ENCODE measurements at places on chromosomes 16 and 17.
A peak's percentile ranks its signal among the peaks of the same experiment; 100 is the strongest.

GRCh38 chr17:51224402-51225262 lies 35.2 kb downstream of the MBTD1 start:
- no peak for DNase-seq

DNA sequence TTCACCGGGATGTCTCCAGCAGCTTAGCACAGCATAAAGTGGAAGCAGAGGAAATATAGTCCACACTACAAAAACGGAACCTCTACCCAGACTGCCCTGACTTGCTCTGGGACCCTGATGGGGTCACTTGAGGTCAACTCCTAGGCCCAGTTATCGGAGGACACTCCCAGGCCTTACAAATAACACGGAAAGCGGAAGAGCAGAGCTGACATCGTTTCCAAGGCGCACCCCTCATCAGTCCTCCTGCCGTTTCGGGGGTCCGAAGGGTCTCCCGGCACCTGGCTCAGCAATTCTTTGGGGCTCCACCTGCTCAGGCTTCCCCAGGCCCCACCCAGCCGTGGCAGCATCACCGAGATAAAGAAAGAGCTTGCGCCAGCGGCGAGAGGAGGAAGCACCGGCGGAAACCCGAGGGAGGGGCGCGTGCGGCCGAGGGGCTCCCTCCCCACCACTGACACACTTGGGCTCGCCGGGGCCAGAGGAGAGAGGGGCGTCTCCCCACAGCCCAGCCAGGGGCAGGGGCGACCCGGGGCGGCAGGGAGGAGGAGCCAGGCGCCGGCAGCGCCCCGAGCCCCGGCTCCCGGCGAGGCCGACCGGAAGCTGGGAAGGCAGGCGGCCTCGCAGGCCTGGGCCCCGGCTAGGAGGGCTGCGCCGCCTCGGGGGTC lies 727 bp downstream of the CORO7 start:
- no peak for DNase-seq

- DNase-seq = no peak
These were observed 732 bp downstream of the TNRC6A start for GRCh38 chr16:24729951-24730815.

DNA sequence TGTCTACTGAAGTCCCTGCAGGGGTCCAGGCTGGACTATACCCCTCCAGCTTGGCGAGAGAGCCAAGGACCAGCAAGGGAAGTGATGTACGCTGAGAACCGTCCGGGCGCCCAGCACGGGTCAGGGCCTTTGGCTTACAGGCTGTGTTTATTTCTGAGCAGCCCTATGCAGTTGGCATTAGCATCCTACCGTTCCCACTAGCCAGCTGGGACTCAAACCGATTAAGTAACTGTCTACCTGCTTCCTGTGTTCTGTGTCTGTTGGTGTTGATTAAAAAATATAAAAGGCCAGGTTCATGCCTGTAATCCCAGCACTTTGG lies 73.8 kb downstream of the CMIP start:
- DNase-seq = no peak

DNA sequence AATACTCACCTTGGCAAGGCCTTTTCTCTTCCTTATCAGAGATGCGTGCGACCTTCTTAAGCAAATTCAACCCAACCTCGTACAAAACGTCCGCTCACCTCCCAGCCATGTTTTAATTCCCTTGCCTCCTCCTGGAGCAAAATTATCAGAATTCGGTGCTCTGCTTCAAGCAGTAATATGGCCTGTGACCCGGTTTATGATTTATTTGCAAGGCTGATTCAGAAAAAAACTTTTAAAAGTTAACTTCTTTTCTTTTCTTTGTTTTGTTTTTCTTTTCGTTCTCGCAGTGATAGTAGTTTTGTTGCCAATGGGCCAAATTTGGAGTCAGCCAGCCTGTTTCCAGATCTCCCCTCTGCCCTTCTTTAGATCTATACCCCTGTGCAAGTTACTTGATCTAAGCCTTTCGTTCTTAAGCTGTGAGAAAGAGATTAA lies at the start of gene PHLPP2:
Gene PHLPP2 (minus strand): TSS at position 382 of the 432 bp plus-strand sequence. CDS start 9,906 bp downstream, outside the sequence.
- DNase-seq = no peak

- DNase-seq = peak; percentile 49
These were observed 23.8 kb downstream of the SNX11 start for GRCh38 chr17:48131216-48131824.

DNA sequence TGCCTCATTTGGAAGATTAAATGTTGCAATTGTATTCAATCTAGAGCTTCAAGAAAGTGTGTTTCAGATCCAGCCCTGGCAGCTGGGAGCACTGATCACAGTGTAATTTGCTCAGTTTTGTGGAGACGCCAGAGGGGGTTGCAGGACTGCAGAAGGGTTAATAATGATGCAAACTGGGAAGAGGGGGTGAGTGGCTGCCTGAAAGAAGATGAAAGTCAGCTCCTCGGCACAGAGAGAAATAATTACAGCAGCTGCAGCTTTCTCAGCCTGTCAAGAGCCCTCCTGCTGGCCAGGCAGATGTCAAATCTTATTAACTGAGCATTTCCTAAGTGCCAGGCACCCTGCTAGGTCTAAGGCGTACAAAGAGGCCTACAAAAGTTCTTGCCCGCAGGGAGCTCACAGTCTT lies 97.7 kb downstream of the ZNF18 start:
- DNase-seq = no peak

- DNase-seq = no peak
These were observed 112.5 kb upstream of the KCNJ16 start for GRCh38 chr17:69962436-69962995.

DNA sequence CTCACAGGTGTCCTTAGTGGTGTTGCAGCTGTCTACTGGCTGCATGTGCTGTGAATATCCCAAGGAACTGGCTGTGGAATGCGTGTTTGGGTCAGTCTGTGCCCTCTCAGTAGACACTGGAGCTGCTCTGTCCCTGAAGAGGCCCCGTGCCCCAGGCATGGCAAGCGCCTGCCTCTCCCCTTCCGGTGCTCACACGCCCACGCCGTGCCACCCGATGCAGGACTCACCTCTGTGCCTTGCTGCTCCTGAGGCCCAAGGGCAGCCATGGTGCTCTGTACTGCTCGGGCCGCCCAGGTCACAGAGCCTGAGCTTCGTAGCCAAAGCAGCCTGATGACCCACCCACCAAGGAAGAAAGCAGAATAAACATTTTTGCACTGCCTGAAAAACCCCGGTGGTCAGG lies 10.0 kb downstream of the RGS11 start:
- no peak for DNase-seq

DNA sequence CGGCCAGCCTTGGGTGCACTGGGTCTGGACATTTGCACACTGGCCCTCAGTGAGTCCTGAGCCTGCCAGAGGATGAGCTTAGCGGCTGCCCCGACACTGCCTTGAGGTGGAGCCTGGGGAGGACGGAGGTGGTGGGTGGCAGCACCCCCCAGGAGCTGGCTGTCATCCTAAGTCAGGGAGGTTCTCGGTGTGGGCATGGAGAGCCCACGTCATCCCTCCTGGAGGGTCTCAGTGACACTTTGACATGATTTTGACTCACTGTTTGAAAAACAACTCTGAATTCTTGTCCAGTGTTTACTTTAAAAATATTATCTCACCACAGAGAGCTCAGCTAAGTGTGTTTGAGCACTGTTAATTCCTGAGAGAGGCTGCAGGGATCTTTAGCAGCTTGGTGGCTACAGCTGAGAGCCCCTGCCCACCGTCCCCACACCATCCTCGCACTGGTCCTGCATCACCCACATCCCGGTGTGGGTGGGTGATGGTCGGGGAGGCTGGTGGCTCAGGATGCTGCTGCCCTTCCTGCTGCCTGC lies 63.1 kb downstream of the BANP start:
- DNase-seq = no peak

DNA sequence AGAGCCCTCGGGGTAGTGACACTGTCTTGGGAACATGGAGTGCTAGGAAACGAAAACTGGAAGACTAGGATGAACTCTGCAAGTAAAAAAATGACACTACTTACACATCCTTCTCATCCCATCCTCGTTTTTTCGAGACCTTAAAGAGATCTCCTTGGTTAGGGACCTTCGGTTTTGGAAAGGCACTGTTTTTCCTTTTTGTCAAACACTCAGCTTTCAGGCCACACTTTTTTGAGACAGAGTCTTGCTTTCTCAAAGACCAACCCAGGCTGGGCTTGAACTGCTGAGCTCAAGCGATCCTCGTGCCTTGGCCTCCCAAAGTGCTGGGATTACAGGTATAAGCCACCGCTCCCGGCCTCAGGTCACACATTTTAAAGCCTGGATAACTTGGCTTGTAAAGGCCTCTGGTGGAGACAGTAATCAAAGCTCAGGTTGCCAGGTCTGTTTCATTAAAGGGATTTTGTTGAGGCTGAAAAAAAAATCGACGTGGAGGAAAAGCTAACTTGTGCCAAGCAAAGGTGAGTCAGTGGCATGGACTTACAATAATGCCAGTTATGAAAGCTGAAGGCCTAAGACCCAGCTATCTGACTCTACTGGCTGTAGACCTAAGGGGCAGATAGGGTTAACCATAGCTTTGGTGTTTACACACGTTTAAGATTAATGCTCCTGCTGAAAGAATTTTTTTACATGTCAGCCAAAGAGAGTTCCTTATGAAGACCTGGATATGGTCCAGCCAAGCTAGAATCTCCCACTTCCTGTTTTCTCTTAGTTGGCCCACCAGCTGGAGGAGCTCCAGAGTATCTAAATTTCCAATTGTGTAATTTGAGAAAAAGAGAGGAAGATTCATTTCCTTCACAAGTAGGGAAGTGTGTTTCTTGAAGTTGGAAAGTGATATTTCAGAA lies 823 bp downstream of the NBR1 start:
- DNase-seq = no peak

DNA sequence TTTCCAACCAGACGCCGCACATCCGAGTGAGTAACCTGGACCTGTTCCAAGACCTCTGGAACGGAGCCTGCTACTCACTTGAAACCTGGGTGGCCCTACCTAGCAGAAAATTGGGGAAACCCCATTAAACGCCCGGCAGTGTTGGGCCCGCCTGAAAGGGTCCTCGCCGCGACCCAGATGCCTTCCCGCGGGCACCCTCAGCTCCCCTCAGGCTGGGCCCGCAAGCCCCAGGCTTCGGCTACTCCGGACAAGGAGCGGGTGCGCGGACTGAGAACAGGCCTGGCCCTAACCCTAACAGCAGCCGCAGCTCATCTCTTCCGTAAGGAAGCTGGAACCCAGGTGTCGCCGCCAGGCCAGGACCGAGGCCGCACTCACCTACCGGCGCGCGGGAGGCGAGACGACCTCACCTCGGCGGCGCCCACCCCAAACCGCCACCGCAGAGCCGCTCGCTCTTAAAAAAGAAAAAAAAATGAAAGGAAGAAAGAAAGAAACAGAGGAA lies 344 bp downstream of the PSME3IP1 start:
- DNase-seq = peak; percentile 40

DNA sequence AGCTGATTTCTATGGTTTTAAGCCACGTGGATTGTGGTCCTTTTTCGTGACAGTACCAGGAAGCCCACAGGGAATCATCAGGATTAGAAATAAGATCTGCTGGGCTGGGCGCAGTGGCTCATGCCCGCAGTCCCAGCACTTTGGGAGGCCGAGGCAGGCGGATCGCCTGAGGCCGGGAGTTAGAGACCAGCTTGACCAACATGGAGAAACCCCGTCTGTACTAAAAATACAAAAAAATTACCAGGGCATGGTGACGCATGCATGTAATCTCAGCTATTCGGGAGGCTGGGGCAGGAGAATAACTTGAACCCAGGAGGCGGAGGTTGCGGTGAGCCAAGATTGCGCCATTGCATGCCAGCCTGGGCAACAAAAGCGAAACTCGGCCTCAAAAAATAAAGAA lies 6.5 kb downstream of the NMRAL1 start:
- DNase-seq = no peak

DNA sequence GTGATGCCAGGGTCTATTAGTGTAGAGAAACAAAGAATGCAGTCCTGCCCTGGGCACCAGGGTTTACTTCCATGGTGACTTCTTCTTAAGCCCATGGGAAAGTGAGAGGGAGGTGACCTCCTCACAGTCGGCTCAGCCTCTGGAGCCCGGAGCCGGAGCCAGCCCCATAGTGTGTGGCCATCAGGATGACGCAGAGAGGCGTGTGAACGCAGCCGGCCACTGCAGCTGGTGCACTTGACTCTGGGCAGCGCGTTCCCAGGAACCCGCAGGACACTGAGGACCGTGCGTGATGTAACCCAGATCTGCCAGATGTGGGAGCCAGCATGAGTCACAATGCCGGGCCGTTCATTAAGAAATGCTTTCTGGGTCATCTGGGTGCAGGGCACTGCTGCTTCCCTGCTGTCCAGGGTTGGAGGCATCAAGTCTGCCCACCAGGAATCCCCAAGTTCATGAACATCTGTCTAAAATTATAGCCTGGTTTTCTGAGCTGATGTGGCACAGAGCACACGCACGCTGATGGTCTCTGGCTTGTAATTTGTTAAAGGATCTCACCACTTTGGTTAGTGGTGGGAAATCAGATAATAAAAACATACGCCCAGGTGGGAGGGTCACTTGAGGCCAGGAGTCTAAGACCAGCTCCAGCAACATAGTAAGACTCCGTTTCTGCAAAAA lies 114.1 kb downstream of the PITPNC1 start:
- peak; percentile 92 for DNase-seq

DNA sequence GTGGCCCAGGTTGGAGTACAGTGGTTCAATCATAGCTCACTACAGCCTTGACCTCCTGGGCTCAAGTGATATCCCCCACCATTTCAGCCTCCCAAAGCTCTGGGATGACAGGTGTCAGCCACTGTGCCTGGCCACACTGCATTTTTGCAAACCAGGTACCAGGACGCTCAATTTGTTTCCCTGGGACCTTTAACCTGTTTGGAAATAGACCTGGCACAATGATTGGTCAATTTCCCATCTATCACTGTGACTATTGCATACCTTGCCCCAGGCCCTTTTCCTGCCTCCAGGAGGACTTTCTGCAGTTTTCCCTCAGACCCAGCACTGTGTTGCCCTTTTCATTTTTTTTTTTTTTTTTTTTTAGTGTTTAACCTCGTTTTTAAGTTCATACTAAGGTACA lies 11.1 kb upstream of the FUS start:
- DNase-seq = no peak

DNA sequence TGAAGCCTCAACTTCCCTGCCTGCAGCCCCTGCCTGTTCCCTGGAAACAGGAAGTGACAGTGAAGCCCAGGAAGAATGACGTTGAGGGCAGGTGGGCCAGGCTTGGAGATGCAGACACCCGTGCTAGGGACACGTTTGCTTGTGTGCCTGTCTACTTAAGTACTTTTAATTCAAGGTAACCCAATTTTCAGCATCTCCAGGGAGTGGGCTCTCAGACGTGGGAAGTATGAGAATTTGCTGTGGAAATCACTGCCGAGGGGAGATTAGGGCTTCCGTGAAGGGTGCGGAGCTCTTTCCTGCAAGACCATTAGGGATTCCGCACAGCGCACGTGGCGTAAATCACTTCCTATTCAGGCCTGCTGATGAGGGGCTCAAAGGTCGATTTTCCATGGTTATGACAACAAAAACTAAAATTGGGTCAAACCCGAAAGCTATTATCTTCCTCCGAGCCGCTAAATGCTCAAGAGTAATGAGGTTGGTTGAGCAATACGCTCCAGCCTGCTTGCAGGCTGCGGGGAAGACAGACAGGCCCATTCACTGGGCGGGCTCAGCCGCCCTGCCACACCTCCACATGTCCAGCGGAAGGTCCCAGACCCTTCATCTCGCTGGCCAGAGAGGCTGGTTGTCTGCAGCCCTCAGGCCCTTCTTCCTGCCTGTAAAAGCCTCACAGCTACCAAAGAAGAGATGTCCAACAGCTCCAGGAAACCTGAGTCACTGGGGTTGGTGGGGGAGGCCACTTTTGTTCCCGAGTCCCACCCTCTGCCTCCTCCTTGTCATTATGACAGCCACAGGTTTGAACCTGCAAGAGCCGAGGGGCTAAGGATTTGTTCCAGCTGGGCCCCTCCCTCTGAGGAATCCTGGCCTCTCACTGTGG lies 109.9 kb downstream of the RBFOX3 start:
- DNase-seq = no peak

Measured in posterior cingulate gyrus (tissue), 11 donors.